ENCODE measurements at places on chromosomes 4 and X.

- no peak for DNase-seq
These were observed 33.8 kb downstream of the THOC2 start for GRCh38 chrX:123698979-123699520.

DNA sequence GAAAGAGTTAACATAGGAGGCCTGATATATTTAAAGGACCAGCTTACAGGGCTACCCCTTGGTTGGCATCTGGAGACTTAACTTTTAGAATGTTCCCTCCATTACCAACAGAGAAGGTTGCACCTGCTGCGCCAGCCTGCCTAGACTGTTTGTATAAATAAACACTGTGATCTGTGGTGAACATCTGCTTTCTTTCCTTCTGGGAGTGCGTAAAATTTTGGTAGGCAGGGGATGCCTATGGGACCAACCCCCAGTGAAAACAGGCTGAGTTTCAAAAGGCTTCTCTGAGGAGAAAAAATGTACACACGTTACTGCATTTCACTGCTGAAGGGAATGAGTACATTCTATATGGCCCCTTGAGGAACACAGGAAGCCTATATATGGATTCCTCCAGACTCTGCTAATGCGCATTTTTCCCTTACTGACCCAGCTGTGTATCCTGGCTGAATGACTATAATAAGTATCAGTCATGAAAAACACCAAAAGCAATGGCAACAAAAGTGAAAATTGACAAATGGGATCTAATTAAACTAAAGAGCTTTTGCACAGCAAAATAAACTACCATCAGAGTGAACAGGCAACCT lies 13.8 kb downstream of the CENPC start:
- no peak for DNase-seq

GRCh38 chr4:16609170-16609758 lies 289.2 kb downstream of the LDB2 start:
- no peak for DNase-seq

DNA sequence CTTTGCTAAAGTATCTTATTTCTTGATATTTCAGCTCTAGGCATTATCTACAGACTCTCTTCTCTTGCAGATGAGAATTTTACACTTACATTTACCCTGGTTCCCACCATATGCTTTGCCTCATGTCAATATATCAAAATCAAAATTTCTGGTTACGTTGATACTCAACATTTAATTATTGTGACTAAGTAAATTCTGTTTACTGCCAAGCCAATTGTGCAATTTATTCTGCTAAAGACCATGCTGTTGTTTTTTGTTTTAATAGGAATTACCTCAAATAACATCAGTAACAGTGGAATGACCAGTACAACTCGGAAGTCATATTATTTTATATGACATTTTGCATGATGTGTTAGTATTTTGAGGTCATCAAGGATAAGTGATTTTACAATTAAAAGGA lies 125.5 kb downstream of the IL15 start:
- DNase-seq = no peak

All from NCI-H1417 treated with DMSO at 0.1 percent for 48 hours (cell line).